ENCODE measurements at places on chromosomes 16 and 17. TPM values are rescaled to one million over a fixed set of nuclear protein-coding genes. Genes with fewer than 3 reads are reported as not detected.

Gene KRTAP4-9
- not detected for total RNA-seq

Gene FLOT2
- 111 TPM for total RNA-seq

Gene IL34
- not detected for total RNA-seq

Gene ST6GALNAC2
- not detected for total RNA-seq

Gene LIG3
- 67.3 TPM for total RNA-seq

Gene ITGB3
- total RNA-seq: not detected
